ENCODE measurements at places on chromosomes 2 and 18.

- DNase-seq, result no peak
Observed at GRCh38 chr2:101847661-101848339, 144.0 kb upstream of the IL1R2 start.

- DNase-seq, result peak; percentile 14
Observed at GRCh38 chr2:176873403-176873802, 339.2 kb upstream of the HNRNPA3 start.

GRCh38 chr2:128301501-128301966 is 17.1 kb downstream of the HS6ST1 start:
- DNase-seq, result peak; percentile 71

GRCh38 chr2:437756-438393 is 150.0 kb upstream of the ALKAL2 start:
- no peak for DNase-seq

GRCh38 chr2:200585730-200586643 is at the start of gene AOX1:
Gene AOX1 (plus strand): TSS chr2:200586014. CDS start chr2:200586109, 95 bp downstream.
- peak; percentile 33 for DNase-seq

GRCh38 chr18:44464398-44465180 is 216.1 kb upstream of the SETBP1 start:
- peak; percentile 87 for DNase-seq

GRCh38 chr2:159129269-159129668 is 157.2 kb downstream of the WDSUB1 start:
- no peak for DNase-seq

GRCh38 chr2:236688563-236689392 is 119.2 kb downstream of the ACKR3 start:
- no peak for DNase-seq

GRCh38 chr18:76260941-76261472 is 234.0 kb downstream of the ZNF516 start:
- DNase-seq, result no peak
